ENCODE measurements at places on chromosomes 5 and 9.

DNA sequence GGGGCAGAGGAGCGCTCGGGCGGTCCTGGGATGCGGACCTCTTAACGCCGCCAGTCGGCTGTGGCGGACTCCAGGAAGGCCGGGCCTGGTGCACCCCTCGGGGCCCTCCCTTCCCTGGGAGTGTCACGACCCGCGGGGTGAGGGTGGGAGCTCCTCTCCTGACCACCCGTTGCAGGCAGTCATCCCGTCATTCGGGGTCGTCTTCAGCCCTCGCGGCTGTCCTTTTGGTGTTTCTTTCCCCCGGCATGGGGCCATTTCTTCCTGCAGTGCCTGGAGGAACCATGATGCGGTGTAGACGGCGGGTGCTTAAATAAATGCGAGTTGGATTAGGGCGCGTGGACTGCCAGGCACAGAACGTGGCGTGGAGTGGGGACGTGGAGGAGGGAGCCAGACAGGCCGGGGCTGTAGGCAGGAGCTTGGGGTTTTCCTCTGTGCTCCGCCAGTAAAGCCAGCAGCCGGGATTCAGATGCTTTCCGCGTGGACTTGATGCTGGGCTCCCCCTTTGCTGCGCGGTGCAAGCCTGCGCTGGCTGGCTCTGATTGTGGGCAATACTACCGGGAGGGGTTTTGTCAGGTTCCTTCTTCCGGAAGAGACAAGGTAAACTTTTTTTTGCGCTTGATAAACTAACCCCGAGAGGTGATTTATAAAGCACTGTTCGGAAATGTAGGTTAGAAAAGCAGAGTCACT, 868 bp downstream of the KDM4C start:
- peak; percentile 38 for DNase-seq

DNA sequence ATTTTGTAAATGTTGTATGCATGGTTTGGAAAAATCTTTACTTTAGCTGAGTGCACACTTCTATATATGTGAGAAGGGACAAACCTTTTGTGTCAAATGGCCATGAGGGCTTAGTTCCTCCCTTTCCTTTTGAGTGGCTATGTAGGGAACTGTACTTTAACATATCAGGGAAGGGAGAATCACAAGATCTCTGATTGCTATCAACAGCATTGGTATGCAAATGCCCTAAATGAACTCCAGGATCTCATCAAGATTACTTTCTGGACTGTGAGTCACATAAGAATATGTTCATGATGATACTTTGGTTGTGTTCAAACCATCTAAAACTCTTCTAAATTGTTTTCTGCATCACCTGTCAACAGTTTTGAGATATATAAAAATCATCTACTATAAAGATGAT, 31.2 kb upstream of the MROH2B start:
- DNase-seq = no peak

- DNase-seq = no peak
Measured at GRCh38 chr5:115699967-115700366, 74.1 kb upstream of the TMED7 start.

- DNase-seq = no peak
Measured at GRCh38 chr5:125367702-125368101, 621.3 kb upstream of the ZNF608 start.

DNA sequence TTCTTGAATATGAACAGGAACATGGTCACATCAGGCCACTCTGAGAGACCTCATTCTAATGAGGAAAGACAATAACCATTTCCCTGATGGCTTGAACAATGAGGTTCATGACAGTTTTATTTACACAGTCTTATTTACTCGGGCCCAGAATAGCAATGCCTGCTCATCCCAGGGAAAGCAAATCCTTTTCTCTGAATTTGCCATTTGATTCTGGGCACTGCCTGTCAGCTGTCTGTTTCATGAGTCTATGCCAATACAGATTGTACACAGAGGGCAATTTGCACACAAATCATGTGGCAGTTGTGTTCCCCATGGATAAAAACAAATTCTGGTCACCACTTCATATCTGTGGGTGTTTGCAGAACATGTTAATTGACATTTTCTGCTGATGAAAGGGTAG, 492.5 kb downstream of the ACTL7B start:
- DNase-seq = no peak

- no peak for DNase-seq
Measured at GRCh38 chr5:174552428-174552827, 172.0 kb upstream of the MSX2 start.

GRCh38 chr5:122371511-122372151, 59.6 kb downstream of the SNCAIP start:
- DNase-seq = no peak

DNA sequence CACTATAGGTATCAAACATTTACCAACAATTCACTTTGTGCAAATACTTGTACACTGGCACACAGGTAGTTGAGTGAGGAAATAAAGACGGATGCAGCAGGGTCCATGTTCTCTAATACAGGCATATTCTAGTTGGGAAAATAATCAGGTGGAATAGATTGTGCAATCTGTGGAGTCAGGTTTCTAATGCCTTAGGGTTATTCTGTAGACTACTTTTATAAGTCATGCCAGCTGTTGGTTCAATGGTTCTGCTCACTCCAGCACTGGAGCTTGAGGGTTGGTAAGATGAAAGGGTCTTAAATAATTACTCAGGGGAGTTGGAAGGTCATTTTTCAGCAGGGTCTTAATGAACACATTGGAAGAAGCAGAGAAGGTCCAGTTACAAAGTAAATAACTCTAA, 690.3 kb upstream of the DMAC1 start:
- no peak for DNase-seq

GRCh38 chr5:116613445-116613844, 38.8 kb upstream of the SEMA6A start:
- DNase-seq = peak; percentile 4

DNA sequence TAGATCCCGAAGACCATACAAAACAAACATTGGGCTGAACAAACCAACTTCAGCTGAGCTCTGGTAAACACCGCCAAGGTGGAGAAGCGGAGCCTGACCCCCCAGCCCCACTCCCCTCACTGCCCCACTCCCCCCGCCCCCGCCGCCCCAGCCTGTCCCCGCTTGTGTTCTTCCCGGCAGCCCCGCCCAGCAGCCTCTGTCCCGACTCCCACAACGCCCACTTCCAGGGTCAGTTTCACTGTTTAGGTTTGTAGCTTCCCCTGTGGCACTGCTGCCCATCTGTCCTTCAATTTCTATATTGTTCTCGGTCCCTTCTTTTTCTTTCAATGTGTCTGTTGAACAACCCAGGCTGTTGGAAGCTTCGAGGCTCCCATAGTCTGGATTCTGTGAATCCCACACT, 112.0 kb upstream of the CACNA1B start:
- DNase-seq = no peak

- DNase-seq = no peak
Measured at GRCh38 chr5:74408150-74409043, 232.1 kb downstream of the ENC1 start.

- DNase-seq = no peak
Measured at GRCh38 chr9:96667363-96667728, 12.2 kb upstream of the PRXL2C start.

DNA sequence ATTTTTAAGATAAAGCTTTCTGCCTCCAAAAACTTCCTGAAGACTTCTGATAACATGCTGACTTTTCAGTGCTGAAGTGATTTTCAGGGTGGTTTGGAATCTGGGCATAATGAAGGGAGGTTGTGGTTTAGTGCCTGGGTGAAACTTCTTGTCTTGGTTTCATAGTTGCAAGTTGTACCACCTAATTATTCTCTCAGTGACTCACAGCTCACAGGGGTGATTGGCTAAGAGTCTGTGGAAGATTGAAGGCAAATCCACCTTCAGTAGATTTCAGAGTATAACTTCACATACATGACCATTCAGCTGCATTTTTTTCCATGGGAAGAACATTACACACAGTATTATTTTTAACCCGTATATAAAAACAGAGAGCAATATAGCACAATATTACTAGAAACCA, 199.9 kb downstream of the PTTG1 start:
- DNase-seq = no peak

GRCh38 chr9:125785248-125785751, 38.1 kb downstream of the PBX3 start:
- peak; percentile 75 for DNase-seq

DNA sequence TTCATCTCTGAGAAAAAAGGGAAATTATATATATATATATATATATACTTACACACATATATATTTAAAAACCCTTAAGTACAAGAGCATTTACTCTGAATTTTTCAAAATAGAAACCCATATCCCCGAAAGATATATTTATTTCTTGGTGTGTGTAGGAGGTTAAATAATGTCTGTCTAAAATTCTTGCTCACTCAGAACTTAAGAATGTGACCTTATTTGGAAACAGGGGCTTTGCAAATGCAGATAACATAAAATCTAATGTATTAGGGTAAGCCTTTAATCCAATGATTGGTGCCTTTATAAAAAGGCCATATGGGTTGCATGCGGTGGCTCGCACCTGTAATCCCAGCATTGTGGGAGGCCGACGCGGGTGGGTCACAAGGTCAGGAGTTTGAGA, 517.3 kb upstream of the TLE4 start:
- no peak for DNase-seq

- no peak for DNase-seq
Measured at GRCh38 chr5:65440456-65440855, 41.3 kb downstream of the ADAMTS6 start.

- no peak for DNase-seq
Measured at GRCh38 chr5:125117566-125117965, 371.1 kb upstream of the ZNF608 start.

DNA sequence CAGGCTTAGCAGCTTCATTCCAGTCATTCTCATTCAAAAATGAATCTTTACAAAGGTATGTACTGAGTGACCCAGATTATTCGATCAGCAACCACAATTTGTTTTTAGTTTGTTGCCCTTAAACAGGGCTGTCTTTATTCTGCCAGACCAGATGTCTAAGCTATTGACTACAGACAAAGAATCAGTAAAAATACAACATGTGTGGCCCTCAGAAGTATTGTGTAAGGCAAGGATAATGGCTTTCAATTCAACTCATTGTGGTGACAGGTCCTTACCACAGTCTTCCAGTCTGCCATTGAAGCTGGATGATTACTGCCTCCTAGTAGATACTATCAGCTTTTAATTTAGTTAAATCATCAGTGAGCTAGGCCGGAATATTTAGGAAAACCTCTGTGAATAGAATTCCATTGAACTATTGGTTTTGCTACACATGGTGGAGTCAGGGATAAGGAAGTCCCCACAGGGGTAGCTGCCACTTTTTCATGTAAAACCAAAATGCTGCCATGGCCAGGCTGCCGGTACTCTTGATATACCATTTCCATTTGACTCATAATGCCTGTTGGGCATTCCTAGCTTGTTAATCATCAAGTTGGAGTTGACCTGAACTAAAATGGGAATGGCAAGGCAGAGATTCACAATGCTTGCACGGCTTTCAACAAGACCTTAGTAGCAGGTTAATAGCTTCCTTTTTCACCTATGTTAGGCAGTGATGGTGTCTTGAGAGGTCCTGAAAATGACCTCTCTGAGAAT, 175.6 kb downstream of the MEF2C start:
- no peak for DNase-seq

- DNase-seq = peak; percentile 58
Measured at GRCh38 chr9:124697326-124698200, 73.5 kb downstream of the NR6A1 start.

GRCh38 chr9:25461416-25461815, 216.8 kb downstream of the TUSC1 start:
- no peak for DNase-seq

DNA sequence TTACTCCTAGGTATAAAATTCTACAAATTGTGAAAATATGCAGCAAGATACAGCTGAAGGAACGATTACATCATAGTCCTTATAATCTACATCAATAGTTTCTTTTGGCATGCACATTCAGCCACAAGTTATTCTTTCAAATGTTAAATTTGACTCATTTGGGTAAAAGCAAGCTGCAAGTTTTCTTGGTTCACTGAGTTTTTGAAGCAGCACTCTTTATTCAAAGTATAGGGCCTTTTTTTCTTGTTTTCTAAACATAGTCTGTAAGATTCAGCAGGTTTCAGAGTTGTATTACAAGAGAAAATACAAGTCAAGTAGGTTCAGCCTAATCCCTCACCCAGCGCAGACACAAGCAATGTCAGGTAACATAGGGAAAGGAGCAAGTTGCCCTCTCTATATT, 981.5 kb downstream of the PTPRD start:
- DNase-seq = no peak

DNA sequence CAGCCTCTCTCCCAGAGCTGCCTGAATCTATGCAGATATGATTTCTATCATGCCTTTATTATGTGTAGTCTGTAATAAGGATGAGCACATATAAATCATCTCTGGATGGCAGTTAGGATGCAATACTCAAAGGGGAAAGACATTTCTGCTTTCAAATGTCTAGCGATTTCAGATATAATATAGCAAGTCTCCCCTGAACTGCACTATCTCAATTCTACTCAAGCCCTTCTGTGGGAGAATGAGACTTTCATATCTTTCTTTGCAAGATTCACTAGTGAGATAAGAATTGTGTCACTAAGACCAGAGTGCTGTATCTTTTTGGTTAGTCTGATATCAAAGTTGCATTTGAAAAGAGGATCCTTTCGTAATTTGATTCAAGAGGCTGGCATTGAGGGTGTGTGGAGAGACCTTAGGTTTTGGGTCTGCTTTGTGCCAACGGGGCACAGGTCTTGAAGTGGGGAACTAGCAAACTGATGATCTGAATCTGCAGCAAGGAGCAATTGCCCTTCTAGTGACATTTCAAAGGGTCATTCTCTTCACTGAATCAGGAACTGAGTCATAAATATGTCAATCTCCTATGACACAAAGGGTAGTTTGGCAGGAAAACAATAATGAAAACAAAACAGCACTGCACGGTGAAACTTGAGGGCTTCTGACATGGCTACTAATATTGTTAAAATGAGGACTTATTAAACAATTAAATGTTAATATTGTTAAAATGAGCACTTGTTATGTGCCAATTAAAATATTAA, 305.5 kb upstream of the CLINT1 start:
- peak; percentile 47 for DNase-seq

- peak; percentile 69 for DNase-seq
Measured at GRCh38 chr5:111680737-111681413, 76.1 kb downstream of the NREP start.

DNA sequence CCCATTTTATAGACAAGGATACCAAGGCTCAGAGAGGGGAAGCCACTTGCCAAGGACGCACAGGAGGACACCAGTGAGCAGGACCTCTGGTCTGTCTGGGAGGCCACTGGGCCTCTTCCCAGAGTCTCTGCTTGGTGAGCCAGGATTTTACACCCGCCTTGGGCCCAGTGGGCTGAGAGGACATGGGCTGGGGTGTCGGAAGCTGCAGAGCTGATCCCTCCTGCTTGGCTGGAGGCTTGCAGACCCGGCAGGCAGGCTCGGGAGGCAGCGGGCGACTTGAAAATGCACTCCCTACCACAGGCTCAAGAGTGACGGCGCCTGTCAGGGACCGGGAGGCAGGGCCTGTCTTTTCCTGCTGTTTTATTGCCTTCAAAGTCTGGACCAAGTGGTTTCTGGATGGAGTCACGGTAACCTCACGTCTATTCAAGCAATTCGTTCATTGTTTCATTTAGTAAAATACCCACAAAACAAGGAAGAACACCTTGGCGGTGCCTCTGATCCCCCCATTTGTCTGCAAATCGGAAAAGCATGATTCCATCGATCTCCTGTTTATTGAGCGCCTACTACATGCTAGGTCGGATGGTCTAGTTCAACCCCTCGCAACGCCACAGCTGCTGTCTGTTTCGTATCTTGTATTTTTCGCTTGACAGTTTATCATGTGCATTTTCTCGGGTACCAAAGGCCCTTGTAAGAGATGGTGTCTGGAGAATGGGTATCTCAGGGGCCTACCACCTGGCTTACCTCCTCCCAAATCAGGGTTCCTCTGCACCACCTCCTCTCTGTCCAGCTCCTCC, 108.1 kb upstream of the IER5L start:
- DNase-seq = no peak

- DNase-seq = no peak
Measured at GRCh38 chr5:134091626-134092121, 22.8 kb upstream of the TCF7 start.

Data from kidney capillary endothelial cell (primary cell).